ENCODE measurements at places on chromosomes 1 and 21.

- peak; percentile 78 for DNase-seq
Observed at GRCh38 chr1:209692745-209693504, 11.7 kb upstream of the HSD11B1 start.

GRCh38 chr1:210702506-210702905 lies 373.8 kb downstream of the HHAT start:
- no peak for DNase-seq

GRCh38 chr1:33042831-33043230 lies 6.1 kb upstream of the AK2 start:
- DNase-seq: no peak

GRCh38 chr1:233252441-233252840 lies 43.1 kb downstream of the PCNX2 start:
- DNase-seq: no peak

DNA sequence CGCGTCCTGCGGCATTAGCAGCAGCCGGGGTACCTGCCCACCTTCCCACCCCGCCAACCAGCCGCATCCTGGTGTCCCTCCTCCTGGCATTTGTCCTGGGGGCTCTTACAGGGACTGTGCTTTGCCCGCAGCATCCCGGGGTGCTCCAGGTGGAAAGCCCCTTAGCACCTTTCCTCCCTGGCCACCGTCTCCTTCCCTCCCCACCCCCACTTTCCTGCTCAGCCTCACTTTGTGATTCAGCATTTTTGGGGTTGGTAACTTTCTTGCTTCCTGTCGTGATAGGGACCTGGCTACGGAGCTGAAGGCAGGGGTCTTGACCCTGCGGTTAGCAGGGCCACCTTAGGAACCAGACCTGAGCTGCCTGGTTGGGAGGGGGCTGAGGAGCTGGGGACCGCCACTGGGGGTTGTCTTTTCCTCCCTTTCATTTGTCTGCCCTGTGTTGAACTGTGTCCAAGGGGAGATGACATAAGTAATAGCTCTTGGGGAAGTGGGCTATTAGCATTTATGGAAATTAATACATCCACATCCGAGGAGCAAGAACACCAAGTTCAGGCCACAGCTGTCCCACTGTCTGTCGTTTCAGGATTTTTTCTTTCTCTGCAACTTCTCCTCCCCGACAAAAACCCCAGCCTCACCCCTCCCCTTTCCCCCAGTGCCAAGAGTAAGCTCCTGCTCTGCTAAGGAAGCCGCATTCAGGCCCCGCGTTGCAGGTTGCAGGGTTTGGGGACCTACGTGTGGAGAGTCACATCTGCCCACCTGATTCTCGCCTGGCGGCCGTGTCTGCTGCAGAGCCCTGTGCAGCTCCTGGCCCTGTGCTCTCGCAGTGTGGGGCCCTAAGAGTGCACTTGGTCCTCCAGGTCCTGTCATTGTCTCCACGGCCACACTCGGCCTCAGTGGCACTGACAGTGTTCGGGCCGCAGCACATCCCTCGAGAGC lies 1.6 kb upstream of the NPHP4 start:
- DNase-seq: no peak

- DNase-seq: no peak
Observed at GRCh38 chr1:87167157-87167789, 161.4 kb upstream of the LMO4 start.

GRCh38 chr1:37704966-37705365 lies 12.7 kb downstream of the CDCA8 start:
- DNase-seq: peak; percentile 17

DNA sequence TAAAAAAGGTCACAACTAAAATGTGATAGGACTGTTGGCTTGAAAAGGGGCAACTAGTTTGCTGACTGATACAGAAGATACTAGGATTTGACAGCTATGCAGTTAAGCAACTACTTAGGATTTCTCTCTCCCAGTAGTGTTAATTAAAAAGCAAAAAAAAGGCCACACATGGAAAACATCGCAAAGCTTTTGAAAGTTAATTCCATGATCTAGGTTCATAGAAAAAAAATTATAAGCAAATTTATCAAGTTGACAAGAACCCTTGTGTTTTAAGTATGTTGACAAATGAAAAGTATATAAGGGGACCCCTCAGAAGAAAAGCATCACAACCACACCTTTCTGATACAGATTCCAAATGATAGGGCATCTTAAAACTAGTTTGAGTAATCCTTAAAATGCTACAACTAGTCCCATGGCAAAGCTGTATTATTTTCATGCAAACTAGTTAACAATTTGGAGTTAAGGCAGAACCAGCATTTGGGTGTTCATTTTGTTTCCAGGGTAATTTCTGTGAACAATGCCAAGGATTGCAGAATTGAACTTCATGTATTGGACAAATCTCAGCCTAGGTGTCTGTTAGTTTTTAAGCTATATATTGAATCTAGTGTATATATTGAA lies 4.1 kb downstream of the PNRC2 start:
- no peak for DNase-seq

GRCh38 chr1:171937938-171938337 lies 96.6 kb downstream of the DNM3 start:
- no peak for DNase-seq

DNA sequence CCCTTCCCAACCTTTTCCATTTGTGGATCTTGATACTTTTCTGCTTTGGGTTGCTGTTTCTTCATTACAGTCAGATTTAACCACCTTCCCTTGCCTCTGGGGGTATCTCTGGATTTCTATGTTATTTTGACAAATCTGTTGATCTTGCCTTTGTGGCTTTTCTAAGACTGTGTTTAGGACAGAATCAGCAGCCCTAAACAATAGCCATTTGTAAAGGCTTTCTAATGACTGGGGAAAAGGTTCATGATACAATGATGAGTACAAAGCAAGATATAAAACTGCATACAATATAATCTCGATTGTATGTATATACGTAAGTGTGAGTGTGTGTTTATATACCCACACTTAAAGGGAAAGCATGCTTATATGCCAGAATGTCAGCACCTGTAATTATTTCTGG lies 27.8 kb downstream of the FAM20B start:
- no peak for DNase-seq

GRCh38 chr1:65309304-65310077 lies at the start of gene DNAJC6:
Gene DNAJC6 (plus strand): TSS chr1:65309543. CDS start chr1:65309746, 203 bp downstream.
- peak; percentile 72 for DNase-seq

DNA sequence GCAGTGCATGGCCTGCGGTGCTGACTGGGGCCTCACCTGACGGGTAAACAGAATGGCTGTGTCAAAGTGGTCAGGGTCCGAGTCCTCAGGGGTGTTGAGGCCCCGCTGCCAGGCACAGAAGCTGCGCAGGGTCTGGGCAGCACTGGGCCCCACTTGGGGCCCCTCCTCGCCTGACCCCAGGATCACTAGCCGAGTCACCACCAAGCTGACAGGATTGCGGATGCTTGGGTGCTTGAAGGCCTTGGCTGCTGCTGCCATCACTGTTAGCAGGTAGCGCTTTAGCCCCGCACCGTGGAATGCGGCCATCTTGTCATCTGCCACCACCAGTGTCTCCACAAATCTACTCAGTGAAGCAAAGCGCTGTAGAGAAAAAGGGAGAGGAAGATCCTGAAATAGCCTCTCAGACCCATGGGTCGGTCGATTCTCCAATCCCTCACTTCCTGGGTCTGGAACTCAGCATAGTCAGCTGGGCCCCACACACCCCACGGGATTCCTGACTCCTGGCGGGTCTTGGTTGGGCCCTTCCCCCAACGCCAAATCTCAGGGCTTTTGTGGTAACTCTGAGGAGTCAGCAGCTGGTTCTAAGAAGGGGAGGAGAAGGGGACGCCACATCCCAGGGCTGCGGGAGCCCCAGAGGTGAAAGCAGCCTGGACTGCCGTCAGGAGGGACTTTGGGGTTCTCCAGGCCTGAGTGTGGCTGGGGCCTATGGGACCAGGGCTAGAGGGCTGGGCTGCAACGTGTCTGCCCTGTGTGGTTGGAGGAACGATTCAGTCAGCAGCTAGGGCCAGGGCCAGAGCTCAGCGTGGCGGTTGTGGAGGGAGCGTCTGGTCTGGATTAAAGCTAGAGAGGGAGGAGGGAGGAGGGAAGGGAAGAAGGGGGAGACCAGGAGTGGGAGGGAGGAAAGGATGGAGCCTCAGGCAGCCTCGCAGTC lies 2.1 kb downstream of the ADAMTS4 start:
- peak; percentile 91 for DNase-seq

DNA sequence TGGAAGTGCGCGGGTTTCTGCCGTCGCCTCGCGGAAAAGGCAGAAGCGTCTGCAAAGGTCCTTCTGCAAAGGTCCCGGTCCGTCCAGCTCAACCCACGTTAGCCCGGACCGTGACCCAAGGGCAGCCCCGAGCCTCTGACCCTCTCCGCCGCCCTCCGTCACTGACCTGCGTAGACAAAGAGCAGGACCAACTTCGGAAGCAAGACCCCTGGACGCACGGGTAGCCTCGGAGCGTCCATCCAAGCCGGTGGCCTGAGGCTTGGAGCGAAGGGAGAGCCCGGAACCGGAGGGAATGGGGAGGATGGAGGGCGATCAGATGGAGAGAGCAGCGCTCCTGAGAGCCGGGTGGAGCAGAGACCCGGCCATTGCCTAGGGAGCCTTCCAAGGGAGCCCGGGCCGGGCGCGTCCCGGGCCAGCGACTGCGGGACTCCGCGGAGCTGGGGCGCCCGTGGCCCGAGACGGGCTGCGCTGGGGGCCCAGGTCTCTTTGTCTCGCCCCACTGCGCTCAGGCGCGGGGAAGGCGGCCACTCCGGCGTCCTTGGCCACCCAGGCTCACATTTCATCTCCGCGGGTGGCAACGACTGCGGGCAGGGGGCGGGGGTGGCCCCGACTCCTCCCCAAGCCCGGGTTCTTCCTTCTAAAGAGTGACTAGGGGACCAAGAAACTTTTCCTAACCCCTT lies at the start of gene CYYR1:
TSS of gene CYYR1 (minus strand) at position 585 of the 680 bp plus-strand sequence. CDS start at position 239, 346 bp downstream.
- peak; percentile 45 for DNase-seq

DNA sequence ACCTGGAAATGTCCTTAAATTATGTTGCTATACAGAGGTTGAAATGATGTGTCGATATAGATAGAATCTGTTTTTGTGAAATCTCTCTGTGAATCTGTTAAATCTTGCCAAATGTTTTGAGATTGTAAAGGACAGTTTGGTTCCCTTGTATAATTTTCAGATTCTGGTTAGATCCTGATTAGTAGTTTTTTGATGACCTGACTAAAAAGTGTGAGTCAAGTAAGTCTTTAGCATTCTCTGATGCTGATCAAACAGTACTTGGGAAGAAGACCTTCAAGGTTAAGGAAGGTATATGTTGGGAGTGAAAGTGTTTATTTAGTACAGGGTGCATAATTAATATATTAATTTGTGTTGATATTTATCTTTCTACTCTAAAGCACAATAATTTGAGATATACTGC lies 32.7 kb downstream of the DDI2 start:
- DNase-seq: no peak

DNA sequence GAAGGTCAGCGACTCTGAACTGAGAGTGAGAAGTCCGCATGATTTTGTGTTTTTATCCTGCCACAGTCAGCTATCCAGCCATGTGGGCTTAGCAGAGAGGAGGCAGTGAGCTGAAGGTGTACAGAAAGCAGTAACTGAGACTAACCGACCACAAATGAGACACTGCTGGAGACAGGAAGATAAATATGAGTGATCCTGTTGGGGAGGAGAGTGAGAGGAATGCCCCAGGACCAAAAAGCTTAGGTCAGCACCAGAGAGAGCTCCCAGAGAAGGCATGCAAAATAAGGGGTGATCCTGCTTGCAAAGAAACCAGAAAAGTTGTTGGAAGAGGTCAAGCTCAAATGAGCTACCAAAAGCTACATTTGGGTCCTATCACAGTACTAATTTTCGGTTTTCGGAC lies 63.7 kb downstream of the HLCS start:
- DNase-seq: peak; percentile 72

DNA sequence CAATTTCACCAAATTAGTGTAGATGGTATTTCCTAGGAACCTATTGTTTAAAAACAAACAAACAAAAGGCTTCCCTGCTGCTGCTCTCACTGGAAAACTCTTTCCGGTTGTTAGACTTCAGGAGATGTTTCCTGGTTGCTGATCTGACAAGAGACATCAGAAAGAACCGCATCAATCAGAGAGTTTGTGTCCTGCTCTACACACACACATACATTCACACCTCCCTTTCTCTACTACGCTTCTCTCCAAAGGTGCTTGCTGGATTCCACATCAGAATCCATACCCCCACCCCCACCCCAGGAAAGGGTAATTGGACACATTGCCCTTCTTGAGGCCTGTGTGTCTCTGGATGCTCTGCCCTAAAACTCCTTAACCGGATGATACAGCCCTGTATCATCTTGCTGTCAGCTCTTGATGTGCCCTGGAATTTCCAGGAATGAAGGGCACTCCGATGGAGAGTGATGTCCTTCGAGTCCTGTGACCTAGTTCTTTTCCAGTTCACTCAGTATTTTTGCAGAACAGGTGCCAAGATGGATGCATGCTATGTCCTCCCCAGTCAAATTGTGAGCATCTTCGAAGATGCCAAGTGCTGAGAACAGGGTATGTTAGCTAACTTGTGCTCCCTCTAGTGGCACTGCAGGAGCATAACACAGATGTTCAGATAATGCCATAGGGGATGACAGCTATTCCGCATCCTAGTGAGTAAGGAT lies 113.7 kb upstream of the SLC35F3 start:
- DNase-seq: peak; percentile 49

GRCh38 chr21:28712411-28712810 lies 280.3 kb downstream of the LTN1 start:
- DNase-seq: peak; percentile 55

- peak; percentile 5 for DNase-seq
Observed at GRCh38 chr1:204623365-204623893, 62.1 kb downstream of the LRRN2 start.

GRCh38 chr1:179889589-179889988 lies 7.5 kb downstream of the TOR1AIP1 start:
- no peak for DNase-seq

DNA sequence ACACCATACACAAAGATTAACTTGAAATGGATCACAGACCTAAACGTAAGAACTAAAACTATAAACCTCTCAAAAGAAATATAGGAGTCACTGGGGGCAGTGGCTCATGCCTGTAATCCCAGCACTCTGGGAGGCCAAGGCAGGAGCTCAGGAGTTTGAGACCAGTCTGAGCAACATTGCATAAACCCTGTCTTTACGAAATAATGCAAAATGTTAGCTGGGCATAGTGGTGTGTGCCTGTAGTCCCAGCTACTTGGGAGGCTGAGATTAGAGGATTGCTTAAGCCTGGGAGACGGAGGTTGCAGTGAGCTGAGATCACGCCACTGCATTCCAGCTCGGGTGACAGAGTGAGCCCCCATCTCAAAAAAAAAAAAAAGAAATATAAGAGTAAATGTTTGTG lies 46.7 kb upstream of the SERBP1 start:
- no peak for DNase-seq

DNA sequence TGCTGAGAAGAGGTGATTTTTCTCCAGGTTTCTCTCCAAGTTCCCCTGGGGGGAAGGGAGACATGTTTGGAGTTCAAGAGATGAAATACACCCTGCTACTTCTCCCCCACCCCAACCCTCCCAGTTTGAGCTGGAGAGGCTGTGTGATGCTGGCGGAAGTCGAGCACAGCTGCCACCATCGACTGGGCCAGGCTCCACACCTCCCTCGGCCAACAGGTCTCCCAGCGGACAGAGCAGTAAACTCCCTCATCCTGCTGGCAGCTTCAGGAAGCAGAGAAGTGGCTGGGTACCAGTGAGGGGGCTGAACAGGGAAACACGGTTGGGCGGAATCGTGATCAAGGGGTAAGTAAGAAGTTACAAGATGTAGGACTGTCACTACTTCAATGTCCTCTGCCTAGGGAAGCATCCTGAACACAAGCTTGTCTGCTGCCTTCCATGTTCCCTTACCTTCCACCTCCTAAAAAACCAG lies 6.6 kb upstream of the NHLH1 start:
- no peak for DNase-seq

GRCh38 chr1:159699653-159700052 lies 14.7 kb downstream of the CRP start:
- no peak for DNase-seq

- DNase-seq: peak; percentile 65
Observed at GRCh38 chr1:230861970-230862595, 6.2 kb downstream of the C1orf198 start.

Measured in fibroblast of skin of back (primary cell).